EH (cell line): ENCODE measurements at places on chromosomes 11 and 22.

- DNase-seq = no peak
Observed at GRCh38 chr11:22778642-22779041, 51.0 kb downstream of the SVIP start.

DNA sequence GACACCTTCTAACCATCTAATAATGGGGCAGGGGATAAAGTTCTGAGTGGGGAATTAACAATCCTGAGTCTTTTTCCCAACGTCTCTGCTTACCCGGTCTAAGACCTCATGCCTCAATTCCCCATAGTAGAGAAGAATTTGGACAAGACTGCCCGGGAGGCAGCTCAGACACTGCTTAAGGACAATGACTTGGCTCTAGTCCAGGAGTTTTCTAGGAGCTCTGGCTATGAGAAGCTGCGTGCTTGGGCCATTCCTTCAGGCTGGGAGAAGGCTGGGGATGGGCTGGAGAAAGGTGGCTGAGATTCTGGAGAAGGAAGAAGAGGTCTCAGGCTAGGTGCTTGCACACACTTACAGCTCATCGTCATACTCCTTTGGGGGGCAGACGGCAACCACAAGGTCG lies 19.8 kb upstream of the ABCC8 start:
- DNase-seq = peak; percentile 25

DNA sequence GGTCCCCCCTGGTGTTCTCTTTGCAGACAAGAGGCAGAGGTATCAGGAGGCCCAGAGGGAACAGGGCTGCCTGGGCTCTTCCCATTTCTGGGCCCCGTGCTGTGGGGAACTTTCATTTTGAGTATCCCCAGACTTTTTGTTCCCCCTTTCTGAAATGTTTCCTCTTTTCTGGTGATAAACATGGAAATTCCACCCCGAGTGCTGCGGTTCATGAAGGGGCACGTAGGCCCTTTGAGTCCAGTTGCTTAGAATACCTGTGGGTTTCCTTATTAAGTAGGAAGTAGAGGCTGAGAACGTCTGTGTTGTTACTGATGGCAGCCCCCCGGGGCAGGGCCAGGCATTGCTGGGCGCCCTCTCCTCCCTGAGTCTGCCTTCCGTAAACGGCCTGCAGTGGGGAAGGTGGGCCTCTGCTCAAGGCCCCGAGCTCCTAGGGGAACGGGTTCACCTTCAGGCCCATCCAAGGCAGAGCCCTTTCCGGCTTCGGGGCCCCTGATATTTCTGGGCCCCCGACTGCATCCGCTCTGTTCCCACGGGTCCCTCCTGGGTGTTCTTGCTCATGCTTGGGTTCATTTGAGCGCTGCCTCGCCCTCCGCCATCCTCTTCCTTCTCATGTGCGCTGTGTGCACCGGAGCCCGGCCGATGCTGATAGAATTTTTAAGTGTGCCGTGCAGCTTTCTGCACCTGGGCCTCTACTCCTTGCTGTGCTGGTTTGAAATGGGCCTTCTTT lies 12.0 kb downstream of the TBC1D22A start:
- no peak for DNase-seq

DNA sequence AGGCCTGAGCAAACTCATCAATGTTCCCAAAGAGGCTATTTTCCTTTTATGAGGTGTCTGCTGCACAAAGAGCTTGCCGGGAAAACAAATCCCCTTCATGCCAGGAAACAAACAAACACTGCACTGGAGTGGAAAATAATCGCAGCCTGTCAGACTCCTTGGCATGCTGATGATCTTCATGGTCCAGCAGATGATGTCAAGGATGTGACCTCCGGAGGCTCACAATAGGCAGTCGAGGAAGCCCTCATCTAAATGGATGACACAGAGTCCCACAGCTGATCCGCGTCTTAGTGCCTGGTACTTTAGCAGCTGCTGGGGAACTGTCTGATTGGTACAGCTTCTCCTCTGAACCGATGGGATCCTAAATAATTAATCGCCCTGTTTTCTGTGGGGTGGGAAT lies 187.6 kb downstream of the TENM4 start:
- no peak for DNase-seq

DNA sequence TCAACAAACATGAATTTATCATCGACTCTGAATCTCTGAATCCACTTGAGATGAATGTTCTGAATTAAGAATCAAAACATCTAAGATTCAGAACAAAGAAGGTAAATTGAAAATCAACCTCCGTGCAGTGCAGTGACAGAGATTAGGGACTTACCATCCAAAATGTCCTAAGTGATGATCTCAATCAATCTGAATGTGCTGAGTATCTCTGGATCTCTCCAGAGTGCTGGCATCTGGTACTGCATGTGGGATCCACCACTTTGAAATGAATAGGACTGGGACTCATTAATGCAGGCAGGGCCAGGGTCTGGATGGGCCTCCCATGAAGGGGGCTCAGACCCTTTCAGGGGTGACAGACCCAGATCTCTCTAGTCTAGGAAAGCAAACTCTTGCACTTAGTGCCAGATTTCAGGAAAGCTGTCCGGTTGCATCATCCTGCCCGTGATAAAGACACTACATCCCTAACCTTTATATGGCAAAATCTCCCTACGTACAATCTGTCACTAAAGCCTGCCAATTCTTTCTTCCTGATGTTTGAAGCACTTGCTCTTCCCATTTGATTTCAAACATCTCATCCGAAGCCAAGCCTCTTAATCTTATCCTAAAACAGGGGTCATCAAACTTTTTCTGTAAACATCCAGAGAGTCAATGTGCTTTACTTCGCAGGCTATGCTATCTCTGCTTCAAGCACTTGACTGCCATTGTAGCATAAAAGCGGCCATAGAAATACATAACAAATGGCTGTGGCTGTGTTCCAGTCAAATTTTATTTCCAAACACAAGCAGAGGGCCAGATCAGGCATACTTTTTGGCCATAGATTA lies 263.3 kb downstream of the LARGE1 start:
- peak; percentile 15 for DNase-seq

- DNase-seq = peak; percentile 98
Observed at GRCh38 chr11:74138572-74138971, 32.2 kb downstream of the C2CD3 start.

- peak; percentile 85 for DNase-seq
Observed at GRCh38 chr11:26841818-26842473, 120.1 kb upstream of the SLC5A12 start.

- DNase-seq = no peak
Observed at GRCh38 chr11:75506827-75507226, 18.9 kb downstream of the GDPD5 start.

DNA sequence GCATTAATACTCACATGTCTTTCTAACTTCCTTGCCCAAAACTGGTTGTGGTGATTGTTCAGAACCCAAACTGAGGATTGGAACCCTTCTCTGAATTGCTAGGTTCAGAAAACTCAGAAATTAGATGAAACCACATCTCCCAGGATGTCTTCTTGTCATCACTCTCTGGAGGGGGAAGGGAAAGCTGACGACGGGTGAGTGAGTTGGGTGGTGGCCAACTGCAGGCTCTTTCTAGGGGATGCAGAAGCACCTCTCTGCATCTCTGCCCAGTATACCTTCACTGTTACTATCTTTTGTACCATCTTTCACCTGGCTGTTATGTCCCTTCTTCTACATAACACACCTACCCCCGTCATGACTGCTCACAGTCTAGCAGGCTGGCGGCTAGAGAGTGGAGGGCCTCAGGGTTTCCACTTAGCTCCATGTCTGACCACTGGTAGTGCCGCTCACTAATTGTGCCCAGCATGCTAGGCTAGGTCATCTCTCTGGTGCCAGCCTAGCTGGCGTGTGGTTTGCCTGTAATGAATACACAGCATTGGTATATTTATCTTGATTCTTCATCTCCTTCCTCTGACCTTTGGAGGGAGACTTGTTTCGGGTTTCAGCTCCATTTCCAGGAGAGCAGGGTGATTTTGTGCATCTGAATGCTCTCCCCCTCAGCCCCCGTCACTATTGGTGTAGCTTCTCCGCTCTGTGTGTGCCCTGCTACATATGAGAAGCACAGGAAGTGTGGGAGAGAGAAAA lies 7.3 kb downstream of the GRAMD1B start:
- DNase-seq = no peak

DNA sequence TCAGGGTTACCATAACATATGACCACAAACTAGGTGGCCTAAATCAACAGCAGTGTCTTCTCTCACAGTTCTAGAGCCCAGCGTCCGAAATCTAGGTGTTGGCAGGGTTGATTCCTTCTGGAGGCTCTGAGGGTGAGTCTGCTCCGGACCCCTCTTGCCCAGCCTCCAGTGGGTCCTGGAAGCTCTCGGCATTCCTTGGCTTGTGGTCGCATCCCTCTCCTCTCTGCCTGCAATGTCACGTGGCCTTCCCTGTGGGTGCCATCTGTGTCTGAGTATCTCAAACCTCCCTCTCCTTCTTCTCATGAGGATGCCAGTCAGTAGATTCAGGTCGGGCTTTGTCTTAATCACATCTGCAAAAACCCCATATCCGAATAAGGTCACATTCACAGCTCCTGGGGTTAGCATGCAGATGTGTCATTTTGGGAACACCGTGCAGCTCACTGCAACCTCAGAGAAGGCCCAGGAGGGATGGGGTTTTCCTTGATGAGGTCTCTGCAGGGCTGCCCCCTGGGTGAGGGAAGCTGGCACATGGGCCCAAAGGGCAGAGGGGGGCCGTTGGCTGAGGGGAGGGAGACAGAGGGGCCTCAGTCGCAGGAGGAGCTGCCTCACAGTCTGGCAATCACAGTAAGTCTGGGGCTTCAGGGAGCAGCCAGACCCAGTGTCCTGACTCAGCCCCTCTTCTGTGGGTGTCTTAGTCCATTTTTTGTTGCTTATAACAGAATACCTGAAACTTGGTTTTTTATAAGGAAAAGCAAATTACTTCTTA lies 41.2 kb downstream of the PARVG start:
- no peak for DNase-seq

DNA sequence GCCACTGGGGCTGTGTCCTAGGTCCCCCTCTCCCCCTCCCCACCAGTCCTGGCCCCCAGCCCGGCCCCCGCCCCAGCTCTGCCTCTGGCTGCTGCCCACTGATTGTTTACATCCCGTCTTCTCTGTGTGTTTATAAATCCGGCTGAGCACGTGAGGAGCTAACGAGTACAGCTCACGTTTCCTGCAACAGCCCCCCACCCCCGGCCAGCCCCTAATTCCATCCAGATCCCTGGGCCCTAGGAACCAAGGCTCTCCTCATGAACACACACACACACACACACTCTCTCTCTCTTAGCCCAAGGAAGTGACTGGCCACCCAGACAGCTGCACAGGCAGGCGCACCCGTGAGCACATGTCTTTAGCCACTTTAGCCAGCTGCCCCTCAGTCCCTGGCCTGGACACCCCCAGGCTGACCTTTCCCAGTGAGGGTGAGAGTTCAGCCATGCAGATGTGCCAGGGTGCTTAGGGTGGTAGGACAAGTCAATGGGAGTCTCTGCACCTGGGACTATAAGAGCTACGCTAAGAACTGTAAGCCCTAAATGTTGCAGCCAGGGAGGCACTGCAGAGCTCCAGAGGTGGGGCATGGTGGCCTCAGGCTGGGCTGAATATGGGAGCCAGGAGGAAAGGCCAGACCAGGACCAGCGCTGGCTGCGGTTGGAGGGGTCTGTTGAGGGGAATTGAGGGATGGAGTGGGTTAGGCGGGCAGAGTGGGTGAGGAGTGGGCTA lies 2.9 kb downstream of the CLCF1 start:
- DNase-seq = peak; percentile 68

DNA sequence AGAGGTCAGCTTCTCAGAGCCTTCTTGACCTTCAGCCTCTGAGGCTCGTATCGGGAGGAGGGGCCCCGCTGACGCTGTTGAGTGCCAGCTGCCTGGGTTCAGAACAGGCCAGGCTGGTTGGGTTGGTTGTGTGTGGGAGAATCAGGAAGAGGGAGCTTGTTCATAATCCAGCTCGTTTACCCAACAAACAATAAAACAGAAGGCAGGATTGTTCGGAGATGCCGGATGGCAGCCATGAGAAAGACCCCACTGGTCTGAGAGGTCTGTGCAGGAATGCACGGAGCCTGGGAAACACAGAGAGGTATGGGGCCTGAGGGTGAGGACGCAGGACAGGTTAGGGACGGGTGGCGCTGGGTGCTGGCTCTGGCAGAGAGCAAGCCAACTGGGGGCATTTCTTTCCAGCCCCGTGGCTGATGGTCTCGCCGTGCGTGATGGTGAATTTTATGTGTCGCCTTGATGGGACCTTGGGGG lies 31.6 kb upstream of the SHANK2 start:
- no peak for DNase-seq

- no peak for DNase-seq
Observed at GRCh38 chr11:1163321-1163910, 5.7 kb downstream of the MUC5AC start.

- DNase-seq = no peak
Observed at GRCh38 chr11:3165916-3166267, 782 bp upstream of the OSBPL5 start.

DNA sequence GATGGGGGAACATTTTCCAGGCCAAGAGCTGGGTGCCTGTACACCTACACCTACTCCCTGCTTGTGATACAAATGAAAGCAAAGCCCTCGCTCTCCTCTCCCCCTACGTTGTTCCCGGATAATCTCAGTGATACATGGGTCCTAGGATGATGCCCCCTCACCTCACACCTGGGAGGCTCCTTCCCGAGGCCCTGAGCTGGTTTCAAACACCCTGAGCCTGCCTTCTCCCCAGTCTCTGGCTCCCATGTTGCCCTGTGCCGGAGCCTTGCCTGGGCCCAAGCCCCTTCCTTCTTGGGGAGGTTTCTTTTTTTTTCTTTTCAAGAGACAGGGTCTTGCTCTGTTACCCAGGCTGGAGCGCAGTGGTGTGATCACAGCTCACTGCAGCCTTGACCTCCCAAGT lies 23.3 kb downstream of the TRMU start:
- DNase-seq = no peak

GRCh38 chr22:31917227-31917921 lies 27.0 kb upstream of the YWHAH start:
- no peak for DNase-seq

DNA sequence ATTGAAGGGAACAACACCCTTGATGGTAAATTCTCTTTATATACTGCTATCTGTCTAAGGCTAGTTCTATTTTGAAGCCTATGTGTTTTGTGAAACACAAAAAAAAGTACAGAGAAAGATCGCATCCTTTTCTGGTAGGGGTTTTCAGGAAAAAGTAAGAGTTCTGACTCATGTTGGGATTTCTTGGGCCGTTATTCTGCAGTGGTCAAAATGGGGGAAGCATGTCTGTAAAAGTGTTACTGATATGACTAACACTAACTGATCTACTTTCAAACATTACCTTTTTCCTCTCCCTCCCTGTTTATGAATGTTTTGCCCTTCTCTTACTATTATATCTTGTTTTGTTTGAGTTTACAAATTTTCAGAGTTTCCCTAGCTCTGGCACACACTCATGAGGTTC lies 53.9 kb downstream of the CTNND1 start:
- DNase-seq = no peak
